ENCODE measurements at places on chromosomes 13 and 19.

- no peak for DNase-seq
Observed at GRCh38 chr13:105272660-105273631, 1262.5 kb downstream of the EFNB2 start.

GRCh38 chr13:49690133-49690994, 922 bp downstream of the EBPL start:
- DNase-seq = no peak

- no peak for DNase-seq
Observed at GRCh38 chr19:58460039-58460438, 6.8 kb upstream of the ZNF324 start.

DNA sequence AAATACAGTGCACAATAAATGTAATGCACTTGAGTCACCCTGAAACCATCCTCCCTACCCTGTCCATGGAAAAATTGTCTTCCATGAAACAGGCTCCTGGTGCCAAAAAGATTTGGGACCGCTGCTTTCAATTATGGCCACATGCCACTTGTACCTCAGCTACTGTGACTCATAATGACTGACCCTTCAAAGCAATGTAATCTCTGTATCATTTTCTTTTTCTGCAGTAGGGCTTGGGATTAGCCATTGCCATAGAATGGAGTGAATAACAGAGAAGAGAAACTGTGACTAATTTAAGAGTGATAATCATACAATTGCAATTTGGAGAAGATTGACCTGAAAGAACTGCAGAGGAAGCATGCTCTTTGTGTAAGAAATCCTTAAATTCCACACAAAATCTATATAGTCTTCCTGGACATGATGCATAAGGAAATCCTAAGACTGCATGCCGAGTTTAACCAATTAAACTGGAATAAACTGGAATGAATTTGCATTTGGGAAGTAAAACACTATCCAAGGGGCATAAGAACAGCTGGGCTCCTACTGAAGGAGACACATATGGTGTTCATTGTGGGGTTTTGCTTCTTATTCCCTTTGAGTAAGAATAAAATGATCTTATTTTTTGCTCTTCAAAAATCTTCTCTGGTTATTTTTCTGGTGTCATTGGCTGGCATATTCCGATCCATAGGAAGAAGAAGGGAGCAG, 59.5 kb upstream of the SLC7A1 start:
- DNase-seq = no peak

- DNase-seq = no peak
Observed at GRCh38 chr13:107231944-107232343, 664.0 kb upstream of the ARGLU1 start.

GRCh38 chr19:43337737-43338136, 15.7 kb upstream of the CD177 start:
- DNase-seq = no peak

DNA sequence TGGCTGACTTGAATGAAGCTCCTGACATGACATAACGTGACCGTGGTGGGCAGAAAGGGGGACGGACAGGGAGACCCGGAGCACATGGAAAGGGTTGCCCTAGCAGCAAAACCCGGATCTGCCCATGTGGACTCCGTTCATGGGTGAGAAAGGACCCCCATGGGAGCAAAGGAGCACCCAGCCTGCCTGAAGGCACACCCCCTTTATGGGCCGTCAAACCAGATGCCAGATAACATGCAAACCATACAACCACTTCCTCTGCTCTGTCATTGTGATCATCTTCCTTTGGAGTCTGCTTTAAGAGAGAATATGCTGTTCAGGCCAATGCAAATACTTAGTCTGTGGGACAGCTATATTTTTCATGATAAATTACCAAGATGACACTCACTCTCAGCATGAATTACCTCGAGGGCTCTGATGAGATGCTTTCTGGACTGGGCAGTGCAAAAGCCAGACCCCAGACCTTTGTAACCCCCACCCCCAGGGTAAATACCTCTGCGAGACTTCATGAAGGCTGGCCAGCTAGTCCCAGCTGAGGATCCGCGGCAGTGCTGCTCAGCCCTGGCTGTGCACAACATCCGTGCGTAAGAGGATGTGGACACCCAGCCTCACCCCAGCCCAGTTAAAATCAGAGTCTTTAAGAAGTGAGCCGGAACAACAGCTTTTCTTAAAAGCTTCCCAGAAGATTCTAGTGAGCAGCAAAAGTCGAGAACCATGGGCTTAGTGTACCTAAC, 126.6 kb downstream of the USP12 start:
- DNase-seq = no peak

DNA sequence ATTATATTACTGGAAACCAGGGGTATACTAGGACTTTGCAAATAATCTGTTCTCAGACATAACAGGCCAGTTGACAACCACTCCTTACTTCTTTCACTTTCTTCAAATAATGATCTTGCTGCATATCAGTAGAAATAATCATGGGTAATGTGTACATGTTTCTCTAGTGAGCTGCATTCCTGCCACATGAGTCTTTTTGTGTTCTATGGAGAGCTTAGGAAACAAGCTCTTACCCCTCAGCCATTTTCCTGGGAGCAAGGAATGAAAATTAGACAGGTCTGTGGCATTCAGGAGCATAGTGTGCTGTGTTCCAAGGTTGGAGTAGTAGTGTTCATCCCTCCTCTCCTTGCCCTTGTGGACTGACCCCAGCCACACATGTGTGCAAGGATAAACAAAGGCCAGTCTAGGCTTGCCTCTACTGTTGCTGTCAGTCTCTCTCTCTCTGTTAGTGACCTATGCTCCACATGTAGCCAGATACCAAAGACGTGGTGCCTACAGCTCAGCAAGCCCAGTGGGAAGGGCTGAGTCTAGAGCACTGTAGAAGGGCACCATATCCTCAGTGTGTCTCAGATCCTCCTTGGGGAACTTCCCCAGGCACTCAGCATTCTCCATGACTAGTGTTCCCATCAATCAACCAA, 11.5 kb upstream of the OXGR1 start:
- DNase-seq = no peak

GRCh38 chr13:28574617-28575142, 79.8 kb upstream of the FLT1 start:
- no peak for DNase-seq

- no peak for DNase-seq
Observed at GRCh38 chr13:108083056-108083455, 132.3 kb downstream of the LIG4 start.

- DNase-seq = no peak
Observed at GRCh38 chr13:41231786-41232185, 31.6 kb downstream of the MTRF1 start.

All from activated CD4-positive, CD25-positive, alpha-beta regulatory T cell (primary cell).